Stomach (tissue), 19 donors: ENCODE measurements at places on chromosomes 6 and 20. TPM values are rescaled to one million over a fixed set of nuclear protein-coding genes. Genes with fewer than 3 reads are reported as not detected.

DNA sequence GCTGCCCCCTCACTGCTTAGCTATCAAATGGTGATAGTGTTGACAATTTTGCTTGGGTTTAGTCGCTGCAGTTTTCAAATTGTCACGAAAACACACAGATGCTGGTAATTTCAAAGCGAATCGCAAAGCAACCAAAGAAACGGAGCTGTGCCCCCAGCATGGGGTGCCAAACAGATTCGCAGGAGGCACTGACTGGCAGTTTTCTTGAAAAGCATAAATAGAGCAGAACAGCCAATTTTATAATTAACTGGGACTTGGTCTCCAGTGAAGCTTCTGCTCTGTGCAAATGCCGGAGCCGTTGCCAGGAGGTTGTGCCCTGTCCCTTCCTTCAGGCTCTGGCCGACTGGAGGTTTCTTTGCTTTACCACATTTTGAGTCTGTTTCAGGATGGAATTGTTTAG lies 18.8 kb downstream of the ARHGAP40 start:
- DNase-seq: no peak

DNA sequence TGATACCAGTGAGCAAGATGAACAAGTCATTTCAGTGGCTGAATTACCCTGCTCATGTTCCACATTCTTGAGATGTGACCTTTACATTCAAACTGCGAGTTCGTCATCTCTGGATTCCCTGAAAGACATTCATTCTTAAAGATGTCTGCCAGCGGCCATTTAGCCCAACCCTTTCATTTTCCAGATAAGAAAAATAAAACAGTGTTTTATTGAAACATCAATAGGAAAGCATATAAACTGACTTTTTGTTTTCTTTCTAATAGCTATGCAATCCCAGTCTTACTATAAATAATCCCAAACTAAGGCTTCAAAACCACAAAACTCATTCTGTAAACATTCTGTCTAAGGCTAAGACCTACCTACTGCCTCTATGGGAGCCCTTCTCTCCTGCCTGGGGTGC lies 134.0 kb downstream of the SAMD5 start:
- no peak for DNase-seq

- no peak for DNase-seq
These were observed 1.7 kb downstream of the ADGRF4 start for GRCh38 chr6:47700053-47700452.

GRCh38 chr20:36726168-36726567 lies 19.7 kb downstream of the NDRG3 start:
- no peak for DNase-seq

GRCh38 chr6:17984812-17985670 lies 2.4 kb downstream of the KIF13A start:
- no peak for DNase-seq

- DNase-seq: no peak
These were observed 6.4 kb downstream of the HLA-DQB1 start for GRCh38 chr6:32659856-32660595.

GRCh38 chr6:28695715-28696114 lies 170.0 kb downstream of the GPX5 start:
- DNase-seq: no peak

The SLC32A1 gene
- not detected for total RNA-seq

The SMOC2 gene
- 132 TPM for total RNA-seq

The COL12A1 gene
- total RNA-seq: 170 TPM
